ENCODE measurements at places on chromosomes 7 and 10.

- DNase-seq: no peak
These were observed 266.1 kb downstream of the PARD3 start for GRCh38 chr10:34549001-34549400.

DNA sequence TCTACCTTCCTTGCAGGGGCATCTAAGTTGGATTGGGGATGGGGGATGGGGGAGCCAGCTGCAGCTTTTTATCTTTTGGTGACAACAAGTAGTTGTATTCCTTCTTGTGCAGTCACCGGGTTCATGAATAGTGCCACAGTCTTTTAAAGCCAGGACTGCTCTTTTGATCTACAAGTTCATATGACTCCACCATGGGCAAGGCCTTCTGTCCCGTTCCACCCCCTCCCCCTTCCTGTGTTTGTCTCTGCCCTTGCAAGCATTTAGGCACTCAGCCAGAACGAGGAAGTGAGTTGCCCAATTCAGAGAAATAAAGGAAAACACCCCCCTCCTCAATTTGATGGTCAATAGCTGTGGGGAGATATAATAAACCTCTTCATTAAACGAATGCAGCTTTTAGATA lies 44.8 kb upstream of the EGR2 start:
- no peak for DNase-seq

- no peak for DNase-seq
These were observed 195.6 kb upstream of the CSTF2T start for GRCh38 chr10:51894771-51895578.

- no peak for DNase-seq
These were observed 2.9 kb downstream of the HYAL4 start for GRCh38 chr7:123847868-123848267.

DNA sequence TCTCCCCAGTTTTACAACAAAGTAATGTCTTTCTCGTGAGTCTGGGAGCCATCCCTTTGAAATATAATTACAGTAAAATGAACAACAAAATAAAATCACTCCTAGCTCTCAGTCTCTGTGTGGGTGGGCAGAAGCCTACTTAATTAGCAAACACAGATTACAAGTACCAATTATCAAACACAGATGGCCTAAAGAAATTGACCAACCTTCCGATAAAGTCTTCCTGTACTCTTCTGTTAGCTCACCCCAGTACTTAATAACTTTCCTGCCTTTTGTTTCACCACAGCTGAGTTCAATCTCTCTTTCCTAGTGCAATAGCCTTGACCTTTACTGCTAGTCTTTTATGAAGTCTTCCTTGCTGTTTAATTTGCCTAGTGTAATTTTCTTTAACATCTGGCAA lies 719.2 kb upstream of the MBL2 start:
- no peak for DNase-seq

DNA sequence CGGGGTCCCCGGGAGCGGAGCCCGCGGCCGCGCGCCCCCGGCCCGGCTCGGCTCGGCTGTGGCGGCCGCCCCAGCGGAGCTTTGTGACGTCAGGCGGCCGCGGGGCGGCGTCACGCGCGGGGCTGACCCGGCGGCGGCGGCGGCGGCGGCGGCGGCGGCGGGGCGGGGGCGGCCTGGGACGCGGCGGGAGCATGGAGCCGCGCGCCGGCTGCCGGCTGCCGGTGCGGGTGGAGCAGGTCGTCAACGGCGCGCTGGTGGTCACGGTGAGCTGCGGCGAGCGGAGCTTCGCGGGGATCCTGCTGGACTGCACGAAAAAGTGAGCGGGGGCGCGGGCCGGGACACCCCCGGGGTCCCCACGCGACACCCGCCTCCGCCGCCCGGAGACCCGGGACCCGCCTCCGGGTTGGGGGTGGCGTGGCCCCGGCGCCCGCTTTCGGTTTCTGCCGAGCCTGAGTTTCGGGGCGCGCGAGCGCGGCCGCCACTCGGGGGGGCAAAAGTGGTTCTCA lies at the start of gene PWWP2B:
Gene PWWP2B (plus strand): TSS at position 165 of the 506 bp plus-strand sequence. CDS start 27 bp downstream, at position 192.
- peak; percentile 73 for DNase-seq

GRCh38 chr10:5634918-5635317 lies 31.5 kb downstream of the ASB13 start:
- no peak for DNase-seq

DNA sequence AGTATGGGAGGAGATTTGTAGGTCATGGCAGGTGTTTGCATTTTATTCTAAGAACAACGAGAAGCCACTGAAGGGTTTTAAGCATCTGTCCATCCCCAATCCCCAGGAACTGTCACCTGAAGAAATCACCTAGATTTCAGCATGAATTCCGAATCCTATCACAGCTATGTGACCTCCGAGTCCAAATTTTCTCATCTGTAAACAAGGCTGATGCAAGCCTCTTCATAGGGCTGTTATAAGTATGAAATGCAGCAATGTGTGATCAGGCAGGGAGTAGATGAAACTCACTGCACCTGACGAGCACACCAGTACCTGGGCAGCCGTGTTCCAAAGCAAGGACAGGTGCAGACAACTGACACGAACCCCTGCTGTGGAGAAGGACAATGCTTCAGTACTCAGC lies 14.0 kb downstream of the HABP2 start:
- no peak for DNase-seq

DNA sequence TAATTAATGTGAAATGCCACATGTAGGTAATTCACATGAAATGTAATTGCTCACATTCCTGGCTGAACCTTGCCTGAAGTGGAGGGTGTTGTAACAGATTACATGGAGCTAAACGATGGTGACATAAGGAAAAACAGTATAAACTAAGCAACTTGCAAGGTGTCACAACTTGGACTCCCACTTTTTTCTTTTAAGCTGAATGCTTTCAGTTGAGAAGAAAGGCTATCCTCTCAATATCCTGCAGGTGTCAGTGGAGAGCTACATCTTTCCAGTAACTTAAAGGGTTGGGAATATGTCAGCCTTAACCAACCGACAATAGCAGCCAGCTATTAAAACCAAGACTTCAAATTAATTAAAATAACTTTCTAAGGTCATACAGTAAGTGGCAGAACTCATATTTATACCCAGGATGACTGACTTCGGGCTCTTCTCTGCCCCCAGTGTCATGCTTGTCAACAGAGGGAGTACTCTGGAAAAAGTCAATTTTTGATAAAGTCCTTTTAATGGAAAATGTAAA lies 33.7 kb downstream of the NRBF2 start:
- no peak for DNase-seq

DNA sequence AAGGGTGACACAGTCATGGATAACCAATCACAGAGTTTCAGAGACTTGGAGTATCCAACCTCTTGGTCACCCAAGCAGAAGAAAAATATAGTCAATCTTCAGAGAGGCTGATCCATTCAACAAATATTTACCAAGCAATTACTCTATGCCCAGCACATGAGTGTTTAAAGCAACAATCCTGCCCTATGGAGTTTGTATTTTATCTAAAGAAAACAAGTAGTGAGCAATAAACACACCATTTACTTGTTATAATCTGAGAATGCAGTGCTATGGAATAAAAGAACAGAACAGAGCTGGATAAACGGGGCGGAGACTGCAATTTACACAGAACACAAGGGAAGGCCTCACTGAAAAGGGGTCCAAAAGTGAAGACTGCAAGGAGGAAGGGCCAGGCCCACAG lies 63.8 kb downstream of the GRB10 start:
- no peak for DNase-seq

GRCh38 chr10:118153287-118153686 lies 106.5 kb upstream of the RAB11FIP2 start:
- DNase-seq: no peak

GRCh38 chr10:103254538-103255325 lies 9.0 kb downstream of the RPEL1 start:
- DNase-seq: no peak

- no peak for DNase-seq
These were observed 650.5 kb upstream of the SORCS1 start for GRCh38 chr10:107814865-107815487.

GRCh38 chr10:60521974-60522405 lies 132.3 kb upstream of the ANK3 start:
- no peak for DNase-seq

GRCh38 chr7:140326116-140326928 lies 72.0 kb downstream of the SLC37A3 start:
- peak; percentile 58 for DNase-seq

GRCh38 chr7:149043936-149044335 lies 15.6 kb upstream of the PDIA4 start:
- DNase-seq: no peak

- DNase-seq: no peak
These were observed 5.9 kb downstream of the ADK start for GRCh38 chr10:74156919-74157289.

DNA sequence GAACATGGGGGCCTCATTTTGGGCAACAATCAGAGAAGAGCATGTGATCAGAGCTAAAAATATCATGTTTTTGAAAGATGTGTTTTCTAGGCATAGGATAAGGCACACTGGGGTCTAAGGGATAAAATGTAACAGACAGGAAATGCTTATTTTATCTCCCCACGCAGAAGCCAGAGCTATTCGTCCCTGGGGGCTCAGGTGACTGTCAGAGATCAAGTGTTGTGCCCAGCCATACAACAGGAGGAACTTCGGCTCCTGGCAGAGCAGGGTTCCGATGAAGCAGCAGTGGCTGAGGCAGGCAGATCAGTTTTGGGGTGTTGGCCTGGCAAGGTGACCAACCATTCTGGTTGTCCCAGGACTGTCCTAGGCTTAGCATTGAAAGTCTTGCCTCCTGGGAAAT lies 15.2 kb downstream of the NPY start:
- DNase-seq: no peak

DNA sequence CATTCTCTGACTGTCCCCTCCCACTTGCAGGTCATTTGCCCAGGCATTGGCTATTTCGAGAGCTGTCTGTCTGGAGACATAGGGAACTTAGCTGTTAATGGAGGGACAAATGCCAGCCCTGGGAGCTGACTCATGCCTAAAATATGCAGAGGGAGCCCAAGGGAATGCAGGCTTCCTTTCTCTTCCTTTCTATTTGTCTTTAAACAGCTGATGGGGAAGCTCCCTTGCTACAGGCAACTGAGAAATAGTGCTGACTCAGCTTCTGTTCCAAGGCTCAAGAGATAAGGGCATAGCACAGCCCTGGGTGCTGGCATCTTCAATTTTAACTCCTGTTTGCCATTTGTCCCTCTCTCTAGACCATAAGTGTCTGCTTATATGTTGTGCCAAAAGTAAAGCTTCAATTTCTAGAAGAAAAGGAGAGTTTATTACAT lies 82.7 kb upstream of the C1GALT1 start:
- no peak for DNase-seq

- DNase-seq: no peak
These were observed 32.6 kb downstream of the ANTXRL start for GRCh38 chr10:46319389-46319788.

- DNase-seq: no peak
These were observed 581 bp downstream of the PTPRZ1 start for GRCh38 chr7:121873289-121874194.

DNA sequence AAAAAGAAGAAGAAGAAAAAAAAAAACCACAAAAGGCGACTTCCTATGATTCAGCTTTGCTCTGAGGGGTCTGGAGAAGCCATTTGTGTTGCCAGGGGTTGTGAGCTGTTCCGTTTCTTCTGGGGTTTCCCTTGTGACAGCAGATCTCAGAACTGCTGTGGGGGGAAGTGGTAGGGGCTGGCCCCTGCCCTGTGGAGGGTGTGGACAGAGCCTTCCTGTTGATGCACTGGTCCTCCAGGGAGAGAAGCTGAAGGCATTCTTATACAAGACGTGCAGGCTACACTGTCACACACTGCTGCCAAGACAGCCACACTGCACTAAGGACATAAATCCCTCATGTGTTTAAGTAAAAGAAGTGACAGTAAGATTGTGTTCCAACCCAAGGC lies 17.3 kb upstream of the CSGALNACT2 start:
- peak; percentile 66 for DNase-seq

DNA sequence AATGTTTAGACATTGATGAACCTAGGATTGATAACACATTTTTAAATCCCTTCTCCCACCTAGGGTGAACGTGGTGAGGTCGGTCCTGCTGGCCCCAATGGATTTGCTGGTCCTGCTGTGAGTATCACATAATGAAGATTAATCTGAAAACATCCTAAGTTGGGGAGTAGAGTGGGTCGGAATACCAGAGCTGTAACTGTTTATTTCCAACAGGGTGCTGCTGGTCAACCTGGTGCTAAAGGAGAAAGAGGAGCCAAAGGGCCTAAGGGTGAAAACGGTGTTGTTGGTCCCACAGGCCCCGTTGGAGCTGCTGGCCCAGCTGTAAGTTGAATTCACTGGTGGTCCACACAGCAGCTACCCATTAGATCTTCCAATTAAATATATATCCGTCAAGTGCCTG lies 25.6 kb downstream of the COL1A2 start:
- DNase-seq: no peak

DNA sequence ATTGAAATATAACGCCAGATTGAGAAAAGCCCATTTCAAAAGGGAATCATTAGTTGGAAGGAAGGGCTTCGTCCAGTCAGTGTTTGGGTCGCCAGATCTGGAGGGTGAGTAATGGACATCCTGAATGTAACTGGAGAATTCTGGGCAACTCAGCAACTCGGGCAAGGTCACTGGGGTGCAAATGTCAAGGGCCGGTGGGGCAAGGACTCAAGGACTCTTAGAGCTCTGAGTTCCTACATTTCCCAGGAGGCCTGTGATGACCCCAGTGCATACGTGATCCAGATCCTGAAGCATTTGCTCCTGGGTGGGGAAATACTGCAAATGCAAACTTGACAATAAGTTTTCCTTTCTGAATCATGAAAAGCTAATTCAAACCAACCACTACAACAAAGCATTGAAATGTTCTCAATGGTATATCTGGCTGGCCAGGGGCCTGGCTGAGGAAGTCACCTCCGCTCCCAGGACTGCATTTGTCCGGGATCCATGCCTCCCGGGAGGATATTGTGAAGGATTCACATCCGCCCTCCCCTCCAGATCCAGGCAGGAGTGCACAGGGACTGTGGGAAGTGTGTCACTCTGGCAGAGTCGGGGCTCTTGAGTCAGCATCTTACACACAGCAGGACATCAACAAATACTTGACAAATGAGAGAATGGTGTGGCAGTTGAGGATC lies 164.0 kb downstream of the FANK1 start:
- no peak for DNase-seq

DNA sequence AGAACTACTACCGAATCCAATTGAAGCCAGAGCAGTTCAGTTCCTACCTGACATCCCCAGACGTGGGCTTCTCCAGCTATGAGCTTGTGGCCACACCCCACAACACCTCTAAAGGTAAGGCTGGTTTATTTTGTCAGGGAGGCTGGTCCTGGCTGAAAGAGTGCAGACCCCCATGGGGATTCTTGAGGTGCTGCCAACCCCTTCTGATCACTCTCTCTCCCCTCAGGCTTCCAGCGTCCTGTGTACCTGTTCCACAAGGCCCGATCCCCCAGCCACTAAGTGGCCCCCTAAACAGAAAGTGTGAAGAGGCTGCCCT lies 3.1 kb downstream of the PPP1R35 start:
- DNase-seq: no peak

- DNase-seq: no peak
These were observed 108.5 kb downstream of the ST7 start for GRCh38 chr7:117061751-117062150.

- no peak for DNase-seq
These were observed 110.5 kb downstream of the DYNC2I1 start for GRCh38 chr7:158966780-158967390.

DNA sequence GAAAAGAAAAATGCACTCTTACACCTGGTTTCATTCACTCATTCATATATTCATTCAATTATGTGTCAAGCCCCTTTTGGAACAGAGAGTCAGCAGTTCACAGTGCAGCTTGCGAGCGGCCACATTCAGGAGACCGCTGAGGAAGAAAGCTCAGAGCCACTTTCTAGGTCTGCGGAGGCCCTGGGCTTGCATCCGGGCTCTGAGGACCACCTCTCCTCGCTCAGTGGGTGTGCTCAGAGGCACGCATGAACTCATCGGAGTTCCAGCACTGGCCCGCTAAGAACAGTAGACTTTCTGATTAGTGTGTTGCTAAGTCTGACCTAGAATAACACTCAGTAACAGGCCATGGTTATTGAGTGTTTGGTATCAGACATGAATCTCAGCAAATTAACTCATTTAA lies 1.8 kb upstream of the FAM107B start:
- DNase-seq: no peak

Measured in activated T-cell treated with anti-CD3 and anti-CD28 coated beads, Interleukin-2, amount 50 U/mL, for 24 hours (primary cell).